Activated CD8-positive, alpha-beta T cell treated with anti-CD3 and anti-CD28 coated beads, Interleukin-2, amount 10 ng/mL, durations not matched to agents 7 days and 5 days (primary cell): ENCODE measurements at places on chromosomes 6 and 20. TPM values are rescaled to one million over a fixed set of nuclear protein-coding genes. Genes with fewer than 3 reads are reported as not detected.

The TEAD3 gene
- 0.18 TPM for total RNA-seq

The CCN6 gene
- total RNA-seq = not detected

The NRSN1 gene
- not detected for total RNA-seq

The OPN5 gene
- not detected for total RNA-seq

DNA sequence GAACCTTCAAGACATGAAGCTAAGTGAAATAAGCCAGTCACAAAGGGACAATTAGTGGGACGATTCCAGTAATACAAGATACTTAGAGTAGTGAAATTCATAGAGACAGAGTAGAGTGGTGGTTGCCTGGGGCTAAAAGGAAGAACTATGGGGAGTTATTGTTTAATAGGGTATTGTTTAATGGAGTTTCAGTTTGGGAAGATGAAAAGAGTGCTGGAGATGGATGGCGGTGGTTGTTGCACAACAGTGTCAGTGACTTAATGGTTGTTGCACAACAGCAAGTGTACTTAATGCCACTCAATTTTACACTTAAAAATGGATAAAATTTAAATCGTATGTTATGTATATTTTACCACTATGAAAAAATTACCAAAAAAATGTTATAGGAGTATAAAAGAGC, 209.7 kb upstream of the TENT5A start:
- no peaks in the 10 kb centered on the region for H3K4me1 ChIP-seq
- no peak for DNase-seq
- H3K27me3 ChIP-seq = no peaks in the 10 kb centered on the region

- peak; percentile 63 for DNase-seq
- H3K4me1 ChIP-seq = peaks cover 38% of the 10 kb centered on the region
- H3K27ac ChIP-seq = peak overlapping the region; percentile 31
- H3K4me3 ChIP-seq = no peak overlapping the region
Observed at GRCh38 chr6:150079604-150080003, 10.7 kb upstream of the ULBP3 start.

GRCh38 chr6:101630941-101631340, 237.4 kb downstream of the GRIK2 start:
- H3K27ac ChIP-seq = no peak overlapping the region
- H3K4me3 ChIP-seq = no peak overlapping the region
- DNase-seq = no peak
- H3K36me3 ChIP-seq = no peaks in the 10 kb centered on the region
- H3K27me3 ChIP-seq = no peaks in the 10 kb centered on the region

DNA sequence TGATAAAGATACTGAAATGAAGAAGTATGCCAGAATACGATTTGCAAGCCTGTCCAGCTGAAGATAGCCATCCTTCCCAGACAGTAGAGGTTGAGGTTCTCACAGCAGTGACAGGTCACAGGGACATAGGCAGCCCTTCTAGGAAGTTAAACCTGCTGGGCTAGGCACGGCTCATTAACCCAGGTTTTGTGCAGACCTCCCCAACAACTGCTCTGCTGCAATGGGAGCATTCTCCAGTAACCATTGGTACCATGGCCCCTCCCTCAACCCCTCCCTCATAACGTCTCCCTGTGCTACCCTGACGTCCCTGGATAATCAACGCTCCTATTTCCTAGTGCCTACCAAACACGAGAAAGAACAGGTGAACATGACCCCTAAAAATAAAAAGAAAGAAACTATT, 15.8 kb downstream of the ID4 start:
- no peaks in the 10 kb centered on the region for H3K27me3 ChIP-seq
- no peak overlapping the region for H3K4me3 ChIP-seq
- DNase-seq = no peak
- no peaks in the 10 kb centered on the region for H3K4me1 ChIP-seq
- H3K27ac ChIP-seq = no peak overlapping the region

- no peaks in the 10 kb centered on the region for H3K4me1 ChIP-seq
- H3K36me3 ChIP-seq = no peaks in the 10 kb centered on the region
- peaks cover 6% of the 10 kb centered on the region for H3K27me3 ChIP-seq
- no peak overlapping the region for H3K27ac ChIP-seq
Observed at GRCh38 chr6:134063121-134063965, 10.9 kb upstream of the SLC2A12 start.

- DNase-seq = no peak
- H3K4me3 ChIP-seq = no peak overlapping the region
- no peak overlapping the region for H3K27ac ChIP-seq
- H3K27me3 ChIP-seq = no peaks in the 10 kb centered on the region
- H3K36me3 ChIP-seq = peaks cover 4% of the 10 kb centered on the region
Observed at GRCh38 chr6:84161190-84161589, 66.3 kb downstream of the CEP162 start.

DNA sequence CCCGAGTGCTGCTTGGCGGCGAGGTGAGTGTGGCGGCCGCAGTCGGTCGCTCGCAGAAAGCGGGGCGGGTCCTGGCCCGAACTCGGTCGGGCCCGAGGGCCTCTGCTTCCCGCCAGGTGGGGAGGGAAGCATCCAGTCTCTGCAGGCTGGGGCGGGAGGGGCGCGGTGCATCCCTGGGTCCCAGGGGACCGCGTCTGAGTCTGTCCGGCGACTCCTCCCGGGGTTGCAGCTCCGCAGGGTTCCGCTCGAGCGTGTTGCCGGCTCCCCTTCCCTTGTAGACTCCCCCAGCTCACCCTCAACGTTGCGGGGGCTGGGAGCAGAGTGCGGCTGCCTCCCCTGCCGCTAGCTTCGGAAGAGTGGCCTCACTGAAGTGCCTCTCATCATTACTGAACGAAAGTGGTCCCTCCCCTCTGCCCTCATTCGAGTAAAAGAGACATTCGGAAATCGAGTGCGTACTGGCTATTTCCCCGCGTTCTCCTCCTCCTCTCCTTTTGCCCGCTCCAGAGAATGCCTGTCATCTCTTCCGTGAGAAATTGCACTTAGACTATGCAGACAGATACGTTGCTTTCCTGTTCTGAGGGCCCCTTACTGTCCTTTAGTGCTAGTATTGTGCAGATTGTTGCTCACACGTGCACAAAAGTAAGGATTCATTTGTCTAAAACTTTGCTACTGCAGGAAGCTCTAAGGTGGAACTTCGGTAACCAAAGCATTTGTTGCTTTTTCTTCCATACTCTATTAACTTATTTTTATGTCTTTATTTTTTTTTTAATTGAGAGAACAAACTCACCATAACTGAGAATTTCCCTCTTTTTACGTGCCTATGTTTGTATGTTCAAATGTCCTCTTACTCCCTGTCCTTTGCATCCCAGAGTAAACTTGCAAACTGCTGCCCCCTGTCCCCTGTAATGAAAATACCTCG, 751 bp downstream of the MAP3K4 start:
- H3K27me3 ChIP-seq = peaks cover 16% of the 10 kb centered on the region
- peaks cover 23% of the 10 kb centered on the region for H3K4me1 ChIP-seq
- peak overlapping the region; percentile 86 for H3K27ac ChIP-seq

- no peaks in the 10 kb centered on the region for H3K27me3 ChIP-seq
- no peaks in the 10 kb centered on the region for H3K4me1 ChIP-seq
- H3K4me3 ChIP-seq = no peak overlapping the region
- no peak for DNase-seq
- H3K27ac ChIP-seq = no peak overlapping the region
Observed at GRCh38 chr6:72952808-72953630, 272.3 kb downstream of the KHDC1L start.

DNA sequence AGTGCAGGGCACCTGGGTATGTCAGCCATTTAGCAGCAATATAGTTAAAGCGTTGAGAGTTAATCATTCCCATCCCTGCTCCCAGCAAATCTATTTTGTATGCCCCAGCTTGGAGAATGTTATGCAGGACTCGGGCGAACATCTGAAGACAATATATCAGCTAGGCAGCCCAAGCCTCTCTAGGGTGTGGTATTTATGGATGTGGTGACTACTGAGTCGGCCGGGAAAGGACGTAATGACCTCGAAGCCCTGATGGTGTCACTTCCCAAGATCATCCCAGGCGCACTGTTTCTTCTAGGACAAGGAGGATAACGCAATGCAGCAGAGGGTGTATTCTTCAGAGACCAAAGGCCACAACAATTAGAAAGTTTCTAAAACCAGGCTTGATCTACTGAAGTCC, 63.6 kb upstream of the FAM184A start:
- peaks cover 49% of the 10 kb centered on the region for H3K4me1 ChIP-seq
- no peak for DNase-seq
- peaks cover 3% of the 10 kb centered on the region for H3K27me3 ChIP-seq
- no peak overlapping the region for H3K4me3 ChIP-seq
- peaks cover 2% of the 10 kb centered on the region for H3K36me3 ChIP-seq
- no peak overlapping the region for H3K27ac ChIP-seq

- no peaks in the 10 kb centered on the region for H3K36me3 ChIP-seq
- no peak for DNase-seq
- no peak overlapping the region for H3K27ac ChIP-seq
- H3K4me1 ChIP-seq = no peaks in the 10 kb centered on the region
Observed at GRCh38 chr6:11848852-11849731, 70.5 kb upstream of the ADTRP start.

DNA sequence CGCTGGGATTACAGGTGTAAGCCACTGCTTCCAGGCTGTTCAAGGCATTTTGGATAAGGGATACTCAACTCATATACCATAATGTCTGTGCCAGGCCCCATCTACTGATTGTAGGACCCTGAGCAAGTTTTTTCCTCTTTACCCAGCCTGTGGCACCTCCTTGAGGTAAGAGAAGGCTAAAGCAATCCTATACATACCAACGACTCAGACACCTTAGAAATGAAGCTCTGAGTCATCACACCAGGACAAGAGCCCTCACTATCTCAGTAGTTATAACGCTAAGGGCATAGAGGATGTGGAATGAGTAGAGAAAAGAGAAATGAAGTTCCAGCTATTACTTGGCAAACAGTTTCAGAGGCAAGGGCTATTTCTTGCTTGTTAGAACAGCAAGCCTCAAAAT, 16.9 kb downstream of the NDRG3 start:
- H3K4me3 ChIP-seq = no peak overlapping the region
- peaks cover 3% of the 10 kb centered on the region for H3K36me3 ChIP-seq
- H3K27ac ChIP-seq = no peak overlapping the region
- no peaks in the 10 kb centered on the region for H3K27me3 ChIP-seq
- DNase-seq = peak; percentile 36

- DNase-seq = no peak
- no peaks in the 10 kb centered on the region for H3K4me1 ChIP-seq
- no peak overlapping the region for H3K27ac ChIP-seq
- no peak overlapping the region for H3K4me3 ChIP-seq
- H3K27me3 ChIP-seq = peaks cover 19% of the 10 kb centered on the region
- H3K36me3 ChIP-seq = no peaks in the 10 kb centered on the region
Observed at GRCh38 chr6:105507811-105508210, 104.9 kb upstream of the PREP start.

DNA sequence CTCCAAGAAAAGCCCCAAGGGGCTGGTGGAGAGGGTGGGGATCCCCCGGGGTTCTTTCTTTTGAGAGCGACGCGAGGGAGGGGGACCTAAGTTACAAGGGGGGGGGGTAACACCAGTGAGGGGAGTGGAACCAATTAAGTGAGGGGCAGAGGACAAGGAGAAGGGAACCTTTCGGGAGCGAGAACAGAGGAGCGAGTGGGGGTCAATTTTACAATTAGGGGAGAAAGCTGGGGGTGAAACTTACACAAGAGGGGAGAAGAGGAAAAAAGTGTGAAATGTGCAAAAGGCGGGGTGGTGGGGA, 548 bp downstream of the SALL4 start:
- DNase-seq = no peak
- peaks cover 9% of the 10 kb centered on the region for H3K4me1 ChIP-seq
- H3K36me3 ChIP-seq = no peaks in the 10 kb centered on the region
- no peak overlapping the region for H3K4me3 ChIP-seq
- H3K27ac ChIP-seq = no peak overlapping the region
- peaks cover 62% of the 10 kb centered on the region for H3K27me3 ChIP-seq

DNA sequence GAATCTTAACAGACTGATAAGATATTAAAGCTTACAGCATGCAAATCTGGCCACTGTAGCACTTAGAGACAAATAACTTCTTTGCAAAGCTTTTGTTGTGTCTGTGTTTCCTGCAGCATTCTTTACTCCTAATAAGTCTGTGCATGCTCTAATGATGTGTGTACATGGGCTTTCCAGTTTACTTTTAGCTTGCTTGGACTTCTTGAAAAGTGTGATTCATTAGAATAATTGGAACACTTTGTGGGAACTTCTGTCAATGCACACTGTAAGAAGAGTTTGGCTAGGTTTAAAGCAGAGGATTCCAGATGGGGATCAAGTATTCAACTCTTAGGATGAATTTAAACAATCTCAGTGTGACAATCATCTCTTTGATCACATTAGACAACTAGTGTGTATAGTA, 22.1 kb upstream of the TINAG start:
- no peak overlapping the region for H3K4me3 ChIP-seq
- H3K36me3 ChIP-seq = no peaks in the 10 kb centered on the region
- no peak for DNase-seq
- H3K27me3 ChIP-seq = no peaks in the 10 kb centered on the region
- H3K27ac ChIP-seq = no peak overlapping the region
- H3K4me1 ChIP-seq = no peaks in the 10 kb centered on the region

GRCh38 chr6:35920793-35921732, at the start of gene SRPK1:
SRPK1 (minus strand) TSS chr6:35921098; CDS start chr6:35921056, 42 bp downstream.
- peaks cover 24% of the 10 kb centered on the region for H3K36me3 ChIP-seq
- peak within 1 kb of the TSS; percentile 96 for H3K27ac ChIP-seq
- peaks cover 39% of the 10 kb centered on the region for H3K4me1 ChIP-seq

DNA sequence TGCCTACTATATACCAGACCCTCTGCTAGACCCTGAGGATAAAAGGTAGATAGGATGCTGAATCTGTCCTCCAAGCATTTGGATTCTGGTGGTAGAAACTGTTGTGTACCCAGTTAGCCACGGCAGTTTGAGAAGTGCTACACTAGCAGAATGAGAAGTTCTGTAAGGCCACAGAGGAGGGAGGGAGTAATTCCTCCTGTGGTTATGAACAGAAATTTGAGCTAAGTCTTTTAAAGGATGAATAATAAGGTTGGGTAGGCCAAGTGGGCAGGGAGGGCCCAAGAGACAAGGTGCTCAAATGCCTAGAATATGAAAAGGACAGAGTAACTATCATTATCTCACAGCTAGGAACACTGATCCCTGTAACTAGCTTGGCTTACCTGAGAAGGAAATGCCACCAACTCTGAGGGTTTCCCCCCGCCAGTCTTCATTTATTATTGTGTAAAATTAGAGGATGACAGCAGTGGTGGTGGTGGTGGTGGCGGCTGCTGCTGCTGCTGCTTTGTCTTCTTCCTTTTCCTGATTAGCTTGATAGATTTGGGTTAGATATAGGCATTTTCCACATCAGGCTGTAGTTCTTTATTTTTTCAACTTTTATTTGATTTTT, 243.3 kb downstream of the PRL start:
- no peak overlapping the region for H3K27ac ChIP-seq
- no peak for DNase-seq
- no peaks in the 10 kb centered on the region for H3K27me3 ChIP-seq
- H3K4me3 ChIP-seq = no peak overlapping the region
- no peaks in the 10 kb centered on the region for H3K4me1 ChIP-seq
